ENCODE measurements at places on chromosomes 1 and 21. TPM values are rescaled to one million over a fixed set of nuclear protein-coding genes. Genes with fewer than 3 reads are reported as not detected.

MAB21L3 gene
- total RNA-seq: 0.18 TPM

FBLIM1 gene
- total RNA-seq: 41.0 TPM

TCEA3 gene
- total RNA-seq: 22.8 TPM

MAGOH gene
- total RNA-seq: 24.2 TPM

MROH7 gene
- 0.27 TPM for total RNA-seq

VAV3 gene
- total RNA-seq: not detected

OR2G6 gene
- total RNA-seq: not detected

SPRR5 gene
- not detected for total RNA-seq

ATP5PO gene
- 107 TPM for total RNA-seq

VSIG8 gene
- total RNA-seq: not detected

CDC42BPA gene
- total RNA-seq: 82.5 TPM

PDPN gene
- 2.0 TPM for total RNA-seq

EFCAB7 gene
- total RNA-seq: 15.7 TPM

SYT11 gene
- 19.5 TPM for total RNA-seq

L1TD1 gene
- total RNA-seq: under 0.01 TPM

RGS18 gene
- not detected for total RNA-seq

TDRD5 gene
- total RNA-seq: not detected

AMPD1 gene
- total RNA-seq: not detected

C1orf198 gene
- 75.6 TPM for total RNA-seq

CASZ1 gene
- not detected for total RNA-seq

HHIPL2 gene
- 0.18 TPM for total RNA-seq

ZNF648 gene
- total RNA-seq: not detected

CFAP107 gene
- total RNA-seq: not detected

PRELP gene
- total RNA-seq: 1.4 TPM

BRDT gene
- not detected for total RNA-seq

CASQ1 gene
- 0.18 TPM for total RNA-seq

KRTAP19-3 gene
- not detected for total RNA-seq

FAM167B gene
- 2.1 TPM for total RNA-seq

GJA5 gene
- total RNA-seq: not detected

LRRC3 gene
- total RNA-seq: 0.45 TPM

RNU11 gene
- total RNA-seq: not detected

CTNNBIP1 gene
- total RNA-seq: 11.9 TPM

CEP350 gene
- total RNA-seq: 57.9 TPM

SH3D21 gene
- total RNA-seq: 5.2 TPM

TMOD4 gene
- total RNA-seq: not detected

SLC2A5 gene
- total RNA-seq: 0.90 TPM

NEGR1 gene
- 20.7 TPM for total RNA-seq

OR2L8 gene
- total RNA-seq: not detected

ILDR2 gene
- total RNA-seq: 0.25 TPM

KRTAP22-2 gene
- not detected for total RNA-seq

ANP32E gene
- 35.1 TPM for total RNA-seq

RIPPLY3 gene
- total RNA-seq: not detected

IQGAP3 gene
- total RNA-seq: 28.7 TPM

CEPT1 gene
- total RNA-seq: 40.7 TPM

CFAP141 gene
- total RNA-seq: not detected

CPT2 gene
- 14.7 TPM for total RNA-seq

S100A14 gene
- total RNA-seq: 0.18 TPM

LENEP gene
- total RNA-seq: not detected

SLC44A5 gene
- not detected for total RNA-seq

FAM72C gene
- not detected for total RNA-seq

TRIM63 gene
- 1.5 TPM for total RNA-seq

AMY1C gene
- total RNA-seq: not detected

UTP25 gene
- total RNA-seq: 11.2 TPM

AXDND1 gene
- 0.25 TPM for total RNA-seq

OR2M3 gene
- total RNA-seq: not detected

HSPA6 gene
- 0.45 TPM for total RNA-seq

All from fibroblast of the aortic adventitia (primary cell).